ENCODE measurements at places on chromosomes 2 and 18.

GRCh38 chr2:37816686-37817085 lies 108.4 kb upstream of the RMDN2 start:
- DNase-seq, result no peak

DNA sequence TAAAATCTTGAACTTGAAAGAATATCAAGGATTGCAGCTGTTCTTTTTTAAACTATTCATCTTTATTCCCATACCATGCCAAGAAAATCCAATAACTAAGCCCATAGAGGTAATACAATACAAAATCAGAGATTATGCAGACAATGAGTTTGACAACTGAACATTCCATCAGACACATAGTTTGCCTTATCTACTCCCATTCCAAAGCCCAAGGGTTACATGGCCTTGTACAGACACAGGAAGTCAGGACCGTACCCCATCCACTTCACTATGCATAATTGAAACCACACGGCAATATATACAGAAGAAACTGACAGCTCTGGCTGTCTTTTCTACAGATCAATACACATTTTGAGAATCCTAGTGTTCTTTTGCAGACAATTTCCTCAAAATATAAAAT lies 181.3 kb downstream of the TMX3 start:
- no peak for DNase-seq

DNA sequence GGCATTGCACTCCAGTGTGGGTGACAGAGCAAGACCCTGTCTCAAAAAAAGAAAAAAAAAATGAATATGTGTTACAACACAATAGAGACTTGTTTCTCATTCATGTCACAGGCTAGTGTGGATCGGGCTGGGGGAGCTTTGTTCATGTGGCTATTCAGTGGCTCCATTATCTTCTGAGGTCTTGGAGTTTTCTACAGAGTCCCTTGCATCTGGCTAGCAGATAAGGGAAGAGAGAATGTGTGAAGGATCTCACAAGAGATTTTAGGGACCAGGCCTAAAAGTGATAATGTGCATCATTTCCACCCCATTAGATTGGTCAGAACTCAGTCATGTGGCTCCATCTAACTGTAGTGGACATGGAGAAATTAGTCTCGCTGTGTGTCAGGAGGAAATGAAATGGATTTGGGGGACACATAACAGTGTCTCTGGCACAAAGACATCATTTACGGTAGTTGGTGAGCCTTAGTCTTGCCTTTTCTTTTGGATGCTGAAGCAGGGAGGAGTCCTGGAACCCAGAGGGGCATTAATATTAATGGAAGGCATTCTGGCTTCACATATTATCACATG lies 32.4 kb upstream of the CASP10 start:
- peak; percentile 83 for DNase-seq

DNA sequence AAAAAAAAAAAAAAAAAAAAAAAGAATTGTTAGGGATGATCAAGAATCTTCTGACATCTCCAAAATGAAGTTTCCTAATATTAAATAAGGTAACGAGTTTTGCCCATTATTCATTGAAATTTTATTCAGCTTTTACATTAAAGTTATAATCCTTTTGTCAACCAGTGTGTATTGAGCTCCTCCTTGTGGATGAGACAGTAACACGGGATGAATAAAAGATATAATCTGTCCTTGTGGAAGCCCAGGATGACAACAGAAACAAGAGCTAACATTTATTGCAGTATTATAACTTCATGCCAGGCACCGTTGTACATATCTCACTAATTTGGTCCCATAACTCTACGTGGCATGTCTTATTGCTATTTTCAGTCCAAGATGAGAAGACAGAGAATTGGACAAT lies 33.4 kb upstream of the SERPINB7 start:
- peak; percentile 2 for DNase-seq

GRCh38 chr2:60213865-60214625 lies 339.4 kb downstream of the BCL11A start:
- no peak for DNase-seq

- no peak for DNase-seq
Observed at GRCh38 chr2:153403940-153404339, 74.6 kb downstream of the RPRM start.

DNA sequence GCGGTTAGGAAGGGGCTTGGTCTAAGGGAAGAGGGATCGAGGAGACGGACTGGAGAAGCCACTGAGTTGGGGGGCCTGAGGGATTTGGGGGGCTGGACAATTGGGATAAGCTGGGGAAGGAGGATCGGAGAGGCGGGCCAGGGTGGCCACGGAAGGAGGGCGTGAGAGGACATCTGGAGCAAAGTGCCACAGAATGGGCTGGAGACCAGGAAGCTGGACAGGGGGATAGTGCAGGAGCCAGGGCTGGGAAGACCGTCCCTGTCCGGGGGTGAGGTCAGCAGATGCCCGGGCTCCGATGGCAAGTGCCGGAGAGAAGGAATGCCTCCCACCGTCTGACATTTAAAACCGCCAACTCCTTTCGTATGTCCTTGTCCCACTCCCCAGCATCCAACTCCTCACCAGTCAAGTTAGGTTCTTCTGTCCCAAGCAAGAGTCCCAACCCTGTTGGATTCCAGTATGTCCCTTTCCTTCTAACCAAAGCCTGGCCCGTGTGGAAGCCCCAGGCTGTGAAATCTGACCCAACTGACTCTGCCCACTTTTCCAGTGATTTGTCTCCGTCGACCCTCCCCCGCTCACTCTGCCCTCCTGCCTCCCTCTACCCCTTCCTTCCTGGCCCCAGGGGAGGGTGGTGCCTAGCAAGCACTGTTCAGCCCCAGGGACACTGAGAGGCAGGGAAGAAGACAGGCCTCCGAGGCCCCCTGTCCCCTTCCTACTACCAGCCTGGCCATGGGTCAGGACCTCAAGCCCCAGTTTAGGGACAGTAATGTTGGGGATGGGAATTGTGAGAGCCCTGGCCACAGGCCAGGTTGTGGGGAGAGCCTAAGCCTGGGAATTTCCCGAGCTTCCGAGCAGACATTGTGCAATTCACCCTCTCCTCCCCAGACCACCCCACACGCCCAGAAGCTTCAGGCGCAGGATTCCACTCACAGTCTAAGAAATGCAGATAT lies 31.5 kb upstream of the TMBIM1 start:
- DNase-seq, result peak; percentile 36

DNA sequence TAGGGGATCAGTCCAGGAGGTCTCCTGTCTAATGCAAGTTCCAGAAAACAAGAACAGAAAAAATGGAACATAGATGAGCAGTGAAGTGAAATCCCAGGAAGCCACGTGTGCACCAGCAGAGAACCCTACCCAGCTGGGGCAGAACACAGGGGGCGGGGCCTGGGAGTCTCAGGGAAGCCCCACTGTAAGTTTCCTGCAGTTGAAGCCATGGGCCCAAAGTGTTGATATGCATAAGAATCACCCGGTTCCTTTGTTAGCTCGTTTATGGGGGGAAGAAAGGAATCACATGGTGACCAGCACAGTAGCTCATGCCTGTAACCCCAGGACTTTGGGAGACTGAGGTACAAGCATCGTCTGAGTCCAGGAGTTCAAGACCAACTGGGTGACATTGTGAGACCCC lies 131.3 kb downstream of the INO80D start:
- no peak for DNase-seq

- DNase-seq, result no peak
Observed at GRCh38 chr2:161406316-161406715, 9.8 kb upstream of the TBR1 start.

DNA sequence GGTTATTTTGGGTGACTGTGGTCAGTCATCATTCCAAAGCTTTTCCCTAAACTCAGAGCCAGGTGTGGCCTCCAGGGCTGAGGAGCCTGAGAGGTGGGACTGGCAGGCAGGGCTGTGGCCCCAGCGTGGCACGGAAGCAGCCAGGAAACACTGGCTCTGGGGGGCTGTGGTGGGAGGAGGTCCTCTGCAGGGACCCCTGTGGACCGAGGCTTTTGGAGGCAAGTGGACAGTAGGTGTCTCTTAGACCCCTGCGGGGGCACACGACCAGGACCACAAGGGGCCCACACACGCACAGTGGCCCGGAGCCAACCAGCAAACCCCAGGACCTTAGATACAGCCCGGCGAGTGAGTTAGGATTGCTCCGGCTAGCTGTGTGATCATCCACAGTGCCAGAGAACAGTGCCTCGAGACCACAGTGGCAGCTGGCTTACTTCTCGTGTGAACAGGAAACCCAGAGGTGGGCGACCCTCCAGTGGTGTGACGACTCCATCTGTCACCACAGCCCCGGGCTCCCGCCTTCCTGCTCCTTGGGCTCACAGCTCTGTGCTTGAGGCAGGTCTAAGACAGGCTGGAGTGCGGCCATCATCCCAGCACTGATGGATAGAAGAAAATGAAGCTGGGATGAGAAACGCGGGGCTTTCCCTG lies 1.6 kb upstream of the RTP5 start:
- DNase-seq, result no peak

DNA sequence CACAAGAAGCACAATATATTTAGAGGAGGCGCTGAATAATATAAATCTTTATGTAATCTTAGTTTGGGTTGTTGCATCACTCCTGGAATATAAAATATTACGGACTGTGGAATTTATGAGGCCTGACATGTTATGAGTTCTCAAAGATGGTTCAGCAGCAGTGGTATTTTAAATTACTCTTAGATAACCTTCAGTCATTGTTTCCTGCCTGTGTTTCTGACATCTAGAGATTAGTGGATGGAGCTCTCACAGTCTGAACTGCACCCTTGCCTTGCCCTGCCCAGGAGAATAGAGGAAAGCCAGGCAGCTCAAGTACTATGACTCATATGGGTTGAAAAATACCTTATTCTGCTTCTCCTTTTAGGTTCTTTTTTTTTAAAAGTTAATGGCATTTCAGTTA lies 70.0 kb downstream of the ACSL3 start:
- DNase-seq, result no peak

DNA sequence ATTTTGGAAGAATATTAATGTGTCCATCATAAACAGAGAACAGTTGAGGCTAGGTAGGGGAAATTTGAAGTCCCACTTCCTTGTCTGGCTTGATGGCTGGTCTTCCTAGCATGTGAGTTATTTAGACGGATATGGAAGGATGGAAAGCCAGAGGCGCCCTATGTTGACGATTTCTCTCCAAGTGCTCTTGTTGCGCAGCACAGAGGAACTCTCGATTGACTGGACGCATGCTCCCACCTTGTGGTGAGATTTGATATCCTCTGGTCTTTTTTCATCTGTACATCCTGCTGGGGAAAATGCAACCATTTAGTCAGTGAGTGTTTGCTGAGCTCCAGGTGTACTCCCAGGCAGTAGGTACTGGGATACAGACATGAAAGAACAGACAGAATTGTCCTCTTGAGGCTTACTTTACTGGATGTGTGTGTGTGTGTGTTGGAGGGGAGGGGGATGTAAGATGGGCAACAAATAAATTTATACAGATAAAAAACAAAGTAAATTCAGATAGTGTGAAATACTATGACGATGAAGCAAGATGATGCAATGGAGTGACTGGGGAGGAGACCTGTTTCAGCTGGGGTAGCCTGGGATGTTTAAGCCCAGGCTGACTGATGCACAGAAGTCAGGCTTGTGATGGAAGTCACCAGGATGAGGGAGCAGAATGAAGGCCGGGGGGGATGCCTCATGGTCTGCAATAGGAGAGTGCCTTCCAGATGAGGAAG lies 137.2 kb downstream of the TRIM43 start:
- peak; percentile 67 for DNase-seq

GRCh38 chr2:205768815-205769494 lies 86.7 kb downstream of the NRP2 start:
- no peak for DNase-seq

- no peak for DNase-seq
Observed at GRCh38 chr18:75216911-75217689, 6.5 kb downstream of the TSHZ1 start.

DNA sequence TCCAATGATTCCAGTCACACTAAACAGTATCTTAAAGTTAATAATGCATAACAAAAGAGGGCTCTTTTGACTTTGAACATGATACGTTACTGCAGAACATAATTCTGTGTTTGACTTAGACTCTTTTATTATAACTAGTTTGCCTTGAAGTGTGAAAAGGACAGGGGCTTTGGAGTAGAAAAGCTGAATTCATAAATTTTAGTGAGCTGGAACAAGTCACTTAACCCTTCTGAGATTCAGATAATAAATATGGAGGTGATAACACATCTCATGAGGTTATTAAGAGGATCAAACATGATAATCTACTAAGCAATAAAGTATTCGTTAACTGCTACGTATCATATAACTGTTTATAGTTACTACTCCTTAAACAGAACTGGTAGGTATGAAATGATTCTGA lies 44.7 kb upstream of the FLACC1 start:
- no peak for DNase-seq

- no peak for DNase-seq
Observed at GRCh38 chr2:51472300-51472699, 440.4 kb upstream of the NRXN1 start.

Data from hematopoietic multipotent progenitor cell treated with erythropoietin and hydrocortisone succinate and interleukin-3 and kit ligand, for 6 days (in vitro differentiated cells).